Panc1 (cell line): ENCODE measurements at places on chromosomes 16 and 17.

GRCh38 chr17:46139432-46140210 is 53.6 kb downstream of the KANSL1 start:
- H3K36me3 ChIP-seq = no peaks in the 10 kb centered on the region
- no peaks in the 10 kb centered on the region for H3K27me3 ChIP-seq
- H3K4me3 ChIP-seq = no peak overlapping the region
- DNase-seq = no peak
- peaks cover 3% of the 10 kb centered on the region; the same call in 1 of the 2 replicates for H3K4me1 ChIP-seq
- H3K27ac ChIP-seq = no peak overlapping the region

GRCh38 chr16:22618842-22619241 is 108.2 kb downstream of the NPIPB5 start:
- no peak overlapping the region for H3K4me3 ChIP-seq
- peaks cover 13% of the 10 kb centered on the region for H3K27me3 ChIP-seq
- no peaks in the 10 kb centered on the region for H3K4me1 ChIP-seq
- no peaks in the 10 kb centered on the region for H3K36me3 ChIP-seq
- no peak for DNase-seq

DNA sequence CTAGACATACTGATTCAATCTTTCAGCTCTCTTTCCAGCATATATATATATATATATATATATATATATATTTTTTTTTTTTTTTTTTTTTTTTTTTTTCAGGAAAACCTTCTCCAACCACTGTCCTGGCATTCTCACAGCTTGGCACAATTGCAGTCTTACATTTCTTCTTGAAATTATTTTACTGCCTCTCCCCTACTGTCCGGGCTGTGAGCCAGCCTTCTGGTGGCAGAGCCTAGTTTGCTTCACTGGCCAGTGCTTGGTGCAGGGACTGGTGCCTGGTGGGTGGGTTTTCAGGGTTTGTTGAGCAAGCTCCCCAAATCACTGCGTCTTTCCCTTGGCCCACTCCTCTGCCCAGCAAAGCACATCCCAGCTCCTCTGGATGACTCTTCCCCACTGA is 28.5 kb downstream of the PRSS54 start:
- H3K27ac ChIP-seq = no peak overlapping the region
- DNase-seq = no peak
- H3K4me3 ChIP-seq = no peak overlapping the region
- H3K4me1 ChIP-seq = 0 out of 2 replicates have a peak, but pooled peaks cover 7% of the 10 kb centered on the region

GRCh38 chr17:76529224-76530094 is 8.1 kb downstream of the CYGB start:
- H3K27me3 ChIP-seq = no peaks in the 10 kb centered on the region
- no peak for DNase-seq
- H3K4me3 ChIP-seq = no peak overlapping the region
- H3K36me3 ChIP-seq = no peaks in the 10 kb centered on the region

DNA sequence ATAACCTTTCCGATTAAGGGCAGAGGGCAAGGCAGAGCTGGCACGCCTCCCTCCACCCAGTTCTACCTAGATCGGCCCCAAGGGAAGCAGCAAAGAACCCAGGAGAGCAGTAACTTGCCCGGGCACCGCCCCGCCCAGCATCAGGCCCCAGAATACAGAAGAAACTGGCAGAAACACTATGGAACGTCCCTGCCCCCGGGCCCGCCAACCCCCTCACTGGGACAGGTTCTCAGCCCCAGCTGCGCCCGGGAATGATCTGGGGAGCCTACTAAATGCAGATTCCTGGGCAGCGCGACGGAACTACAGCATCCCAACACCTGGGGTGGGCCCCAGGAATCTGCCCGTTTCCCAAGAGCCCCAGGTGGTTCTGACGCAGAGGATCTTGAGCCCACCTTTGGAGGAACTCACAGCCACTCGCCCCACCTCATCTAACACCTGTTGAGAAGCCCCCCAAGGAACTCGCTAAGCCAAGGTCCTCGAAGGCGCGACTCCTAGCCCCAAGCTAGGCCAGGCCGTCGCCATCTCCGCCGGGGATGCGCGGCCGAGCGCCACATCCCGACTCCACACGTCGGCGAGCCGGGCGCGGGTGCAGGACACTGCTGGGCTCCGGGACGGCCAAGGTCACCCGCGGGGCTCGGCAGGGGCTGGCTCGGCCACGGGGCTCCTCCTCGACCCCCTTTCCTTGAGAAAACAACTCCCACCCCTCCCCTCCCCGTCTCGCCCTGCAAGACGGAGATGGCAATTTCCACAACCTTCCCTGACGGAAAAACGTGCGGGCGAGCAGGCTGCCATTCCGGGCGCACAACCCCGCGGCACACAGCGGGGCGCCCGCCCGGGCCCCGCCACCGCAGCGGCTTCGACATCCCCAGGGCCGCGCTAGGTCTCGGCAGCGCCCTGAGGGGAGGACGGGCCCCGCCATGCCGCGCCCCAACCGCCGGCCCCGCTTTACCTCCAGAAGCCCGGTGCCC is 913 bp downstream of the CDIP1 start:
- peaks cover 5% of the 10 kb centered on the region; the same call in 1 of the 2 replicates for H3K4me1 ChIP-seq
- no peaks in the 10 kb centered on the region for H3K36me3 ChIP-seq
- DNase-seq = no peak
- H3K27me3 ChIP-seq = no peaks in the 10 kb centered on the region
- H3K4me3 ChIP-seq = peak overlapping the region; percentile 66

DNA sequence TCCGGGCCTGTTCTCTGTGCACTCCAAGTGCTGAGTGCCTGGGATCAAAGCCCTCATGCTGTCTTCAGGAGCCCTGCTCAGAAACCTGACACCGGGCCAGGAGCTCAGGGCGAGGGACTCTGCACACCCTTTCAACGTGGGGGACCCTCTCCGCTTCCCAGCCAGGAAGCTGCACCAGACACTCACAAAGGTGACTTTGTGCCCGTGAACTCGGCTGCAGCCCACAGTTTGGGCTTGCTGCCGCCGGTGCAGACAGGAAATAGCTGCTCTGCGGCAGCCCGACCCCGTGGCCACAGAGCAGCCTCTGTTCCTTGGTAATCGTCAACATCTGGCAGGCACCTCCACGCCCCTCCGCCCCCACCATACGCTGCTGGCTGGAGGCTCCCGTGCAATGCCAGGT is 93.4 kb upstream of the METRNL start:
- H3K4me1 ChIP-seq = no peaks in the 10 kb centered on the region
- no peak overlapping the region for H3K27ac ChIP-seq
- H3K4me3 ChIP-seq = no peak overlapping the region
- no peaks in the 10 kb centered on the region for H3K27me3 ChIP-seq
- H3K36me3 ChIP-seq = no peaks in the 10 kb centered on the region

DNA sequence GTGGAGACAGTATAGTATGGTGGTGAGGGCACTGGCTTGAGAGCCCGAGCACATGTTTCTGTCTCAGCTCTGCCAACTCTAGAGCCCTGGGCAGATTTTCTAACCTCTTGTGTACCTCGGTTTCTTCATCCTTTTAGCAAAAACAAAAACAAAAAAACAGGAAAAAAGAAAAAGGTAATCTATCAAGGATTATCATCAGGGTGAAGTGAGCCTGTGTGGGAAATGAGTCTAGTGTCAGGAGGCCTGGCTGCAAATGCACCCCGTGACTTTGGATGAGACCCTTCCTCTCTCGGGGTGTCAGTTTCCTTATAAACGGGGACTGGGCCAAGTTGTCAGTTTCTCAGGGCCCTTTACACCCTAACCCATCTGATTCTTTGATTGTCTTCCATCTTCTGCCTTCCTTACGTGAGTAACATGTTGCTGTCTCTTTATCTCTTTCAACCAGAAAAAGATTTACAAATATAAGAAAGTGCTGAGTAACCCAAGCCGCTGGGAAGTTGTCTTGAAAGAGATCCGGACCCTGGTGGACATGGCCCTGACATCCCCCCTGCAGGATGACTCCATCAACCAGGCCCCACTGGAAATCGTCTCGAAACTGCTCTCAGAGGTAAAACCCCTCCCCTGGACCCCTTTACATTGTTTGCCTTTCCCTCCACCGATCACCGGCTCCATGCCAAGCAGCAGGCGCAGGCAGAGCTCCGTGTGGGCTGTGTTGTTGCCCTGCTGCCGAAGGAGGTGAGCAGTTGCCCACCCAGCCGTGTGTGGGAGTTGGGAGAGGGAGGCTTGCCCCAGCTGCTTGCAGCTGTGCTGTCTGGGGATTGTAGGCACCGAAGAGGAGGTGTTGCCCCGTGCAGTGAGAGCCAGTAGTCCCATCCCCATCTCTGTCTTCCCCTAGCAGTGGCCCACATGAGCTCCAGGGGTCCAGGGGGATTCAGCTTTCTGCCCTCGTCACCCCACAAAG is 127.1 kb upstream of the PLCG2 start:
- no peaks in the 10 kb centered on the region for H3K27me3 ChIP-seq
- H3K36me3 ChIP-seq = no peaks in the 10 kb centered on the region
- DNase-seq = no peak
- no peak overlapping the region for H3K27ac ChIP-seq

GRCh38 chr16:68425498-68426346 is 22.6 kb downstream of the SMPD3 start:
- H3K4me1 ChIP-seq = no peaks in the 10 kb centered on the region
- no peaks in the 10 kb centered on the region for H3K27me3 ChIP-seq
- DNase-seq = no peak
- H3K27ac ChIP-seq = no peak overlapping the region

DNA sequence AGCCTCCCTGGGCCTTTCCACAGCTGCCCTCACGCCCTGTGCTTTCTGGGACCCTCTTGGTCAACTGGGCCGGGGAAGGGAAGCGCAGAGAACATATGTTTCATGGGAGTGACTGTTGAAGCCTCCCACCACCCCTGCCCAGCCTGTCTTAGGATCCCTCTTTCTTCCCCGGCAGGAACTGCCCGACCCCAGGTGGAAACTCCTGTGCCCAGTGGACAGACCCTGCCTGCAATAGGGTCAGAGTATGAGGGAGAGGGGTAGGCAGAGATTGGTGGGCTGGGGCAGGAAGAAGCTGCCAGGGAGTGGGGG is 10.5 kb downstream of the HEXIM2 start:
- no peaks in the 10 kb centered on the region for H3K36me3 ChIP-seq
- H3K27me3 ChIP-seq = no peaks in the 10 kb centered on the region
- no peak overlapping the region for H3K4me3 ChIP-seq
- peak overlapping the region; percentile 99 for H3K27ac ChIP-seq
